ENCODE measurements at places on chromosomes 16 and 17.

DNA sequence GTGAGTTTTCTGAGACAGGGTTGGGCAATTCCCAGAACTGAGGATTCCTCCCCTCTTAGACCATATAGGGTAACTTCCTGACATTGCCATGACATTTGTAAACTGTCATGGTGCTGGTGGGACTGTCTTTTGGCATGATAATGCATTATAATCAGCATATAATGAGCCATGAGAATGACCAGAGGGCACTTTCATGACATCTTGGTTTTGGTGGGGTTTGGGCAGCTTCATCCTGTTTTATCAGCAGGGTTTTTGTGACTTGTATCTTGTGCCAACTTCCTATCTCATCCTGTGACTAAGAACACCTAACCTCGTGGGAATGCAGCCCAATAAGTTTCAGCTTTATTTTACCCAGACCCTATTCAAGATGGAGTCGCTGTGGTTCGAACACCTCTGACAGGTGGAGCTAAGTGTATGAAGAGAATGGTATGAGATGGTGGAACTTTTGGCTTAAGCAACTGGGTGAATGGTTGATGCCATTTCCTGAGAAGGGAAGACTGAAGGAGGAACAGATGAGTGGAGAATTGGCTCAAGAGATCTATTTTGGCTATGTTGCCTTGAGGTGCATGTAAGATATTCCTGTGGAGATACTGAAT lies 217.3 kb downstream of the RAB11FIP4 start:
- DNase-seq, result no peak

GRCh38 chr16:86498671-86499439 lies 11.5 kb upstream of the FOXF1 start:
- DNase-seq, result no peak

DNA sequence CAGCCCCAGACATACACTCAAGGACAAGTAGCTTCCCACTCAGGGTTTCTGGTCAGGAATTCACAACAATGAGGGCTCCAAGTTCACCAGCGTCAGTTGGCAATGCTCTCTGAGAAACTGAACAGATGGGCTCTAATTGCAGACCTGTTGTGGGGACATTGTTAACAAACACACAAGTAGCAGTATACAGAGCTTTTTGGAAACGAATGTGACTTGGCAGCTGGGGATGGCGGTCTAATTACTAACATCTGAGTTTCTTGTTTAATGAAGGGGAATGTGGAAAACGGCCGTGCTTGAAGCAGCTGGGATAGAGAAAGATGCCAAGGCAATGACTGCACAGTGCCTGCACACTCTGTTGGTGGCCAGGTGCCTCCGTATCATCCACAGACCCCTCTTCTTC lies 316.1 kb upstream of the IRX3 start:
- DNase-seq, result no peak

GRCh38 chr17:39104046-39104445 lies 47.4 kb downstream of the PLXDC1 start:
- no peak for DNase-seq

DNA sequence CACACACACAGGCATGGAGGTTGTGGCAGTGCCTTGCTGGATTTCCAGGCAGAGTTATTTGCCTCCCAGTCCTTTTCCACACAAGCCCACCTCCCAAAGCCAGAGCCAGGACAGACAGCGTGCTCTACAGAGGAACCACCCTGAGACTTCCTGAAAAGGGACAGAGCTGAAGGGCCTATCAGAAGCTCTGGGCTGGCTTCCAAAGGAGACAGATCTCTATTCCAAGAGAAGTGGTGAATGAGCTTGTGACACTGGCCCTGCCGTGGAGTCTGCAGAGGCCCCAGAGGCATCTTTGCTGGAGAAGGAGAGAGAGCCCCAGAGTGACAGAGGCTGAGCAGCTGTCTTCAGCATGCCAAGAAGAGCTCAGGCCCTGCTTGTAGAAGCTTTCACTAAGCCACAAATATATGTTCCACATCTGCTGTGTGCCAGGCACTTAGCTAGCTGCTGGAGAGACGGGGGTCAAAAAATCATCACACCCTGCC lies 8.3 kb upstream of the LPCAT2 start:
- DNase-seq, result peak; percentile 38

DNA sequence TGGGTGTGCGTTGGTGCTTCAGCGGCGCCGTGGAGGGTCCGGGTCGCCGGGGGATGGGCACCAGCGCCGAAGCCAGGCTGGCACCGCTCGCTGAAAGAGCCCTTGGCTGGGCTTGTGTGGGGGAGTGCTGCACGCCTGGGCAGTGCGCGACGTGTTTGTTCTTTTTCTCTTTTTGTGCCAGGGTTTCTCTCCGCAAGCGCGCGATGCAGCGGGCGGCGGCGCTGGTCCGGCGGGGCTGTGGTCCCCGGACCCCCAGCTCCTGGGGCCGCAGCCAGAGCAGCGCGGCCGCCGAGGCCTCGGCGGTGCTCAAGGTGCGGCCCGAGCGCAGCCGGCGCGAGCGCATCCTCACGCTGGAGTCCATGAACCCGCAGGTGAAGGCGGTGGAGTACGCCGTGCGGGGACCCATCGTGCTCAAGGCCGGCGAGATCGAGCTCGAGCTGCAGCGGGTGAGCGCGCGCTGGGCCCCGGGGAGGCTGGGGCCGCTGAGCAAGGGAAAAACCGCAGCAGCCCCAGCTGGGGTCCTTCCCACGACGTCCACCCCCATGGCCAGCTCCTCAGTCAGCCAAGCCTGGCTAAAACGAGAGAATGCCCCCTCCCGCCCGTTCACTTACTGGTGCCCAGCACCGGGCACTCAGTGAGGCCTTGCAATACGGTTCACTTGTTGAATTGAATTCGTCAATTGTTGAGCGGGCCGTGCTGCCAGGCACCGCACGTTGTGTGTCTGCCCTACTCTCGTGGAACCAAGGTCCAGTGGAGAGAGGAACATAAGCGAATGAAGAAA lies 541 bp downstream of the GPT2 start:
- DNase-seq, result peak; percentile 90

DNA sequence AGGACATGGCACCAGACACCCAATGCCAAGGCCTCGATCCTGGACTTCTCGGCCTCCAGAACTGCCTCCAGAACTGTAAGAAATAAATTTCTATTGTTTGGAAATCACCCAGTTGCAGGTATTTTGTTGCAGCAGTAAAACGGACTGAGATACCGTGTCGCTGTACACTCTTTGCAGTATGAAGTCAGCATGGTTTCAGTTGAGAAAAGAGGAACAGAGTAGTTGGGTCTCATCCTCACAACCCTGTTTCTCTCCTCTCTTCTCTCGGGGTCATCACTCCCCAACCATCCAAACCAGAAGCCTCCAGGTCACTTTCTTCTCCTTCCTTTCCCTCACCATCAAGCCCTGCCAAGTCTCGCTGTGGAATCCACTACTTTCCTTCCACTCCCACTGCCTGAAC lies 77.8 kb downstream of the ADCY9 start:
- peak; percentile 20 for DNase-seq

DNA sequence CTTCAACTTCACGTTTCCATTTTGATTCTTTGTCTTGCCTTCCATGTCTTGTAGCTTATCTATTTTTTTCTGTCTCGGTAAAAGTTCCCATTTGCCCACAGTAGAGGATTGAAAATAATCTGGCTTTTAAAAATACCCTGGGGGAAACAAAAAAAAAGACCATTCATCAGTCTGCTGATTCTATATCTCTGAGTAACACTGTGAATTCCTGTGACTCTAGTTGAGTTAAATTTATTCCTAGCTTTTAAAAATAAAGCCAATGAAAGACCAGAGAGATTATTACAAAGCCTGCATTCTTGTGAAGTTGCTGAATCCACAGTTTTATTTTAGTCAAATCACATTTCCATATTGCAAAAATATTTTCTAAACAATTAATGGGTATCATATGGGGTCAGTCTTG lies 532.3 kb downstream of the CDH13 start:
- DNase-seq, result no peak

GRCh38 chr17:71703701-71704100 lies 417.1 kb upstream of the SOX9 start:
- DNase-seq, result no peak

DNA sequence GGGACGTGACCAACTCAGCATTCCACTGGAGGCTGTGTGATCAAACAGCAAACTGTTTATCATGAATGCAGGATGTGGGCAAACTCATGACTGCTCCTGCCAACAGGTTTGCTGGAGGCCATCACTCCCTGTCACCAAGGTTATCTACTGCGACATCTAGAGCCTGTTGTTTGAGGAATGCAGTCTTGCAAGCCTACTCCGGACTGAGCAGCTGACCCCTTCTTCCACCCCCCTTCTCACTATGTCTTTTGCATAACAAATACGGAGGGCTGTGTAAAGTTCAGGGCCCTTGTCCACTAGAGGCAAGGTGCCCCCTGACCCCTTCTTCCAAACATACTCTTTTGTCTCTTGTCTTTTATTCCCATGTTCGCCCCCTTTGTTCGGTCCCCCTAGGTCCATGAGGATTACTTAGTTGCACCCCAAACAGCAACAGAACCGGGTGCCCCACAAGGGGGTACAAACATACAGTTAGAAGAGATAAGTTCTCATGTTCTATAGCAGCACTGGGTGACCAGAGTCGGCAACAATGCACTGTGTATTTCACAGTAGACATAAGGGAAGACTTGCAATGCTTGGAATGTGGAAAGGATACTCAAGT lies 28.7 kb downstream of the MEAK7 start:
- DNase-seq, result no peak

DNA sequence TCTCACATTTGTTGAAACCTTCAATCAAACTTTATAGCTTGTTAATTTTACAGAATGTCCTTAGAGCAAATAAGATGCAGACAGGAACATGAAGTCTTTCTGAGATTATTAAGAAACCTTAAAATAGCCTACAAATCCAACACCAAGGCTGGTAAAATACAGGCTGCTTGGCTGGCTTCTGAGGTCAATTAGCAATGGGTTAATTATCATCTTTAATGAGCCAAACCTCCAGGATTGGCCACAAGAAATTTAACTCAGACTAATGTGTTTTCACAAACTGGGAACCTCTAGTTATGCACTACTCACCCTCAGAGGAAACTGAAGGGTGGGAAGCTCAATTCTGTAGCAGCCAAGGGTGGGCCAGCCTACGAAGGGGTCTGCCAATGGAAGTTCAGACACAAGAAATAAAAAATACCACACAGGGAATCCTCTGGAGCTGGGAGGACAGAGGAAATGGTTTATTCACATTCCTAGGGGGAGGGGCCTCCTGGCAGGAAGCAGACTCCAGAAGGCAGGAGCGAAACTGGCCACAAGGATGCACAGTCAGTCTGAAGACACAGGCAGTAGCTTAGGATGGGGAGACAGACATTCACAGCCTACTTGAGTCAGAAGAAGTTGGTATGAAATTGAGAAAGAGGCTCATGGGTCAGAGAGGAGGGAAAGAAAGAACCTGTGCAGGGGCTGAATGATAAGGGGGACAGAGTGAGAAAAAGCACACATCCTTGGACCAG lies 36.1 kb downstream of the HIC1 start:
- peak; percentile 42 for DNase-seq

GRCh38 chr17:29225396-29225795 lies 21.3 kb upstream of the CRYBA1 start:
- DNase-seq, result no peak

- DNase-seq, result peak; percentile 58
Observed at GRCh38 chr17:18247613-18248001, 10.9 kb downstream of the FLII start.

DNA sequence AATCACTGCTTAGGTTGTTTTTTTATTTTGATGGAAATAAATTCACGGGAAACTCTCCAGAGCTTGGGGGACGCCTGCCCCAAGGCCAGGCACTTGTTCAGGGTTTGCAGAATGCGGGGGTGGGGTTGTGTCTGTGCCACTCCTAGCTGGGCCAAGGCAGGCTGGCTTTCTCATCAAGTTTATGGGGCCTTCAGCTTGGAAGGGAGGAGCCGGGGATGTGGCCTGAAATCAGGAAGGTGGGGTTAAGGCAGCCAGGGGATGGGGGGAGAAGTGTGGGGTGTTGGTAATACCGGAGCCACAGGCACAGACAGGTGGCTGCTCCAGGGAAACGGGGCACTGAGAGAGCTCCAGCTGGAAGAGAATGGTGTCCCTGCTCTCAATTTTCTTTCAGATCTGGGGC lies 1.7 kb upstream of the CHAD start:
- no peak for DNase-seq

Data from posterior cingulate gyrus (tissue), 11 donors.